Hematopoietic multipotent progenitor cell (in vitro differentiated cells): ENCODE measurements at places on chromosomes 2 and 18. TPM values are rescaled to one million over a fixed set of nuclear protein-coding genes. Genes with fewer than 3 reads are reported as not detected.

Gene CBLN2
- not detected for total RNA-seq

DNA sequence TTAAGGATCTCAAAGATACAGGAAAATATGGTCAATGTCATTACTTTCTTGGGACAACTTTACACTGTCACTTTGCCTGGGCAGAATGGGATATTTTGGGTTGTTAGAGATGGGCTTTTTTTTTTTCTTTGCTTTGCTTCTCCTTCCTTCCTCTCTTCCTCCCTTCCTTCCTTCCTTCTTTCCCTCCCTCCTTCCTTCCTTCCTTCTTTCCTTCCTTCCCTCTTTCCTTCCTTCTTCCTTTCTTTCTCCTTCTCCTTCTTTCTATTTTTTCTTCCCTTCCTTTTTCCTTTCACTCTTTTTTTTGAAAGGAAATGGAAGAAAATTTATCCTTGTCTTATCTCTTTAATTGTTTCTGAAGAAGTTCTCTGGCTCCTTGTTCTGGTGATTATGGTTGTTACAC, 180.0 kb upstream of the CCDC68 start:
- DNase-seq, result no peak

- no peak for DNase-seq
These were observed 324.2 kb upstream of the HS6ST1 start for GRCh38 chr2:128642821-128643220.

- DNase-seq, result peak; percentile 28
These were observed 156.3 kb downstream of the SUCLG1 start for GRCh38 chr2:84302513-84303412.

Gene CYP26B1
- 0.81 TPM for total RNA-seq

- peak; percentile 69 for DNase-seq
These were observed 47.4 kb upstream of the NXPH2 start for GRCh38 chr2:138827426-138828054.

DNA sequence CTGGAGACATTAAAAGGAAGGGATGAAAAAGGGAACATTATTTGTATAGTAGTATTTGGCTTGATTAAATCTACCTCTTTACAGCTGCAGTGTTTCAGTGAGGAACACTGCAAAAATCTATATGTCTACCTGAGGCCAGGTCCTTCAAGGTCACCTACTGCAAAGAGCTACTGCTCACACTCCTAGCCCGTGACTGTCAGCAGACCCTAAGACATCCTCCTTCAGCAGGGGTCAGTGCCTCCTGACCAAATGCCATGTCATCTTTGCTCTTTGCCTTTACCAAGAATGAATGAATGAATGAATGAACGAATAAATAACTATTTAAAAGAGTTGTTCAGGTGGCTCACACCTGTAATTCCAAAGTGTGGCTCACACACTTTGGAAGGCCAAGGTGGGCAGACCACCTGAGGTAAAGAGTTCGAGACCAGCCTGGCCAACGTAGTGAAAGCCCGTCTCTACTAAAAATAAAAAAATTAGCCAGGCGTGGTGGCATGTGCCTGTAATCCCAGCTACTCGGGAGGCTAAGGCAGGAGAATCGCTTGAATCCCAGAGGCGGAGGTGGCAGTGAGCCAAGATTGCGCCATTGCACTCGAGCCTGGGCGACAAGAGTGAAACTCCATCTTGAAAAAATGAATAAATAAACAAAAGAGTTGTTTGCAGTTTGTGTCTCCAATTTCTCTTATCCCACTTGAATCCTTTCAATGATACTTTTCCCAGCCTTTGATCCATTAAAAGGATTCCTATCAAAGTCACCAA, 84.3 kb upstream of the GRB14 start:
- DNase-seq, result no peak

GRCh38 chr2:223674998-223675609, 72.9 kb upstream of the SCG2 start:
- no peak for DNase-seq

- DNase-seq, result no peak
These were observed 106.4 kb downstream of the CTAGE1 start for GRCh38 chr18:22311301-22311700.

Gene DCAF17
- 14.8 TPM for total RNA-seq

DNA sequence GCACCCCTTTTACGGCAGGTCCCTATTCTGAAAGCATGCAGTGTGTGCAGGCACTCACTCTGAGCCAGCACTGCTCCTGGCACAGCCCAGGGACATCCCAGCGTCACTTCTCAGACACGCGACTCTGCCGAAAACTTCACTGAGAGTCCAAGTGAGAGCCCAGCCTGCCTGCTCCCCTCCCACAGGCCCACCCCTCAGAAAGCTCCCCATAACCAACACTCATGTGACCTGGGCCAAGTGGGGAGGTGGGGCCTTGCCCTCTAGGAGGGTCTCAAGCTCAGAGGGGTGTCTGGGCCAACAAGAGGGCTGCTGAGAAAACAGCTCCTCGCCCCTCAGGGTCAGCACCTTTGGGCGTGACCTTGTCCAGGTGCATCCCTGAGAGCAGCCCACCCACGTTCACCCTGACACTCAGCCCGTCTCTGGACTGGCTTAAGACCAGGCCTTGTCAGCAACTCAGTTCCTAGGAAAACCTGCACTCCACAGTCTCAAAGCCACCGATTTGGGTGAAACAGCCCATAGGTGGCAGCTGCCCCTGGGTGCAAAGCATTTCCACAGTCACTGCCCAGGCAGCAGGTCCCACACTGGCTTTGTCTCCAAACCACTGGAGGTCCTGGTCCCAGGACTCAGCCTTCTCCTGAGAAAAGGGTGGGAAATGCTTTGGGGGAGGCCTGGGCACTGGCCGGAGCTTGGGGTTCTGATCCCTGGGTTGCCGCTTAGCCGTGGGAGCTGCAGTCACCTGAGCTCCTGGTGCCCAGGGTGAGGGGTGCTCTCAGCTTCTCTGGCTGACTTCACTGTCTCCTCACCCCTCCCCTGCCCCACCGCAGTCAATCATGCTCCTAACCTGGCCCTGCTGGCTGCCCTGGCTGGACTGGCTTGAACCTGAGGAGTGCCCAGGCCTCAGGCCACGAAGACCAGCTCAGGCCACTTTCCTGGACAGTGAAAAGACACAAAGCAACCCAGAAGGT, 209.6 kb downstream of the HDAC4 start:
- DNase-seq, result no peak
